ENCODE measurements at places on chromosomes 6 and 20.

DNA sequence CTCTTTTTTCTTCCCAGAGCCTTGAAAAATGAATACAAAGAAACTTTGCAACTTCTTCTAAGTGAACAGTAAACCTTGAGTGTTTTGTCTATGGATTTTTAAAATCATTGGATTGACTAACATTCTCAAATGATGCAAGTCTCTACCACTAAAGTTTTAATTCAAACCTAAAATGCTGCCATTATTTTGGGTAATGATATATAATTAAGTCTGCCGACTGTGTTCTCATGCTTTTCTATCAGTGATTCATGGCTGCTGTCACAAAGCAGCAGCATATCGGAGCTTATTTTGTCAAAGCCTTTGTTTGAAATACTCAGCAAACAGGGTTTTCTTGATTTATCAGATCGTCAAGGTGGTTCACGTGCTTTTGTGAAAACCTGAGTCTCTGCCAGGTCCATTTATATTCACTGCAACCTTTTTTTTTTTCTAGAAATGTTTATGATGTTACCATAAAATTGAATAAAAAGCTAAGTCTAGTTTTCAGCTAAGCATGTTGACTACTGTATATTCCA, 96.3 kb downstream of the GJA1 start:
- DNase-seq = no peak

- peak; percentile 19 for DNase-seq
Observed at GRCh38 chr20:63071541-63072181, 64.9 kb upstream of the BHLHE23 start.

- DNase-seq = no peak
Observed at GRCh38 chr20:48482790-48483189, 345.0 kb downstream of the PREX1 start.

GRCh38 chr6:18058429-18058828, 64.0 kb downstream of the NHLRC1 start:
- no peak for DNase-seq

DNA sequence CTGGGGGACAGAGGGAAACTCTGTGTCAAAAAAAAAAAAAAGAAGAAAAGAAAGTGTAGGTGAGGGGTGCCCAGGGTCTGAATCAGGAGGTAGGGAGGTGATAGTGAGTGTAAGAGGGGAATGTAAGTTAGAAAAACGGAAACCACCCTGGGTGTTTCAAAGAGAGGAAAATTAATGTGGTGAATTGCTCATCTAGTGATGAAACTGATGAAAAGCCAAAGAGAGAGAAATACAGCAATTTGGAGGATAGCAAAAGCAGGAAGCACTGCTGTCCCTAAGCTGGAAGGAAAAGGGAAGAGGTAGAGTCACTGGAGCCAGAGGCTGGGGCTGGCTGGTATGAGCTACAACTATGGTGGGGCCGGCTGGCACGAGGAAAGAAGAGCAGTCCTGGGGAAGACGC, 85.0 kb upstream of the CEP85L start:
- DNase-seq = peak; percentile 39

- DNase-seq = peak; percentile 87
Observed at GRCh38 chr20:37316116-37316774, 26.8 kb downstream of the MANBAL start.

DNA sequence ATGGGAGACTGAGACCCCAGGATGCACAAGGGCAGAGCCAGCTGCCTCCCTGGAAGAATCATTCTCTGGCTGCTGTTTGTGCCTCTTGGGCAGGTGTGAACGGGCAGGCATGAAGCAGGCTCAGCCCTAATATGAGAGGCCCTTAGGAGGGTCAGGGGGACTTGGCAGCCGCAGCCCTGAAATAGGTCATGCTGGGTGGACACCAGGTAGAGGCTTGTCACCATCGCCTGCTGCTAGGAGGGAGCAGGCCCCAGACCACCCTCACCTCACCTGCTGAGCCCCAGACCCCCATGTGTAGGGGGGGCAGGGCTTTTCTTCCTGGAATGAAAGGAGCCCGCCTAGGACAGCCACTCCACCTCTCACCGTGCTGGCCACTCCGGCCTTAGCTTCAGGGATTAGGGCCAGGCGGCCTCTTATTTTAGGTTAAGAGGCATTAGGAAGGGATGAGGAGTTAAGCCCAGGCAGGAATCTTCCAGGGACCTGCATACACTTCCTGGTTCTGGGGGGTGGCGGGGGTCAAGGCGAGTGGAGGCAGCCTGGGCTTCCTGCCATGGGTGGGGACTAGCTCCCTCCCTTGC, 92.4 kb downstream of the ASXL1 start:
- no peak for DNase-seq

DNA sequence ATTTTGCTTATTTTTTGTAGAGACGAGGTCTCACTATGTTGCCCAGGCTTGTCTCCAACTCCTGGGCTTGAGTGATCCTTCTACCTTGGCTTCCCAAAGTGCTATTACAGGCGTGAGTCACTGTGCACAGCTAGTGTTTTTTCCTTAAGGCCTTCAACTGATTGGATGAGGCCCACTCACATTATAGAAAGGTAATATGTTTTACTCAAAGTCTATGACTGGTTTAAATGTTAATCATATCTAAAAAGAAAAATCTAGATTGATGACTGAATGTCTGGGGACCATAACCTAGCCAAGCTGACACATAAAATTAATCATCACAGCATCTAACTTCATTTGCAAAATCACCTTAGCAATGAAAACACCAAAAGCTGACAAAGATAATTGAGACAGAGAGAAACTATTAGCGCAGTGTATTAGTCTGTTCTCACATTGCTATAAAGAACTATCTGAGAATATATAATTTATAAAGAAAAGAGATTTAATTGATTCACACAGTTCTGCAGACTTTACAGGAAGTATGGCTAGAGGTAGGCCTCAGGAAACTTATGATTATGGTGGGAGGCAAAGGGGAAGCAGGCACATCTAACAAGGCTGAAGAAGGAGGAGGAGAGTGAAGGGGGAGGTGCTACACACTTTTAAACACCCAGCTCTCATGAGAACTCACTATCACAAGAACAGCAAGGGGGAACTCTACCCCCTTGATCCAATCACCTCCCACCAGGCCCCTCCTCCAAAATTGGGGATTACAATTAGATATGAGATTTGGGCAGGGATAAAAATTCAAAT, 66.8 kb upstream of the ARHGAP18 start:
- DNase-seq = no peak

GRCh38 chr6:119240257-119241110, 109.1 kb downstream of the MAN1A1 start:
- DNase-seq = no peak

GRCh38 chr6:95686272-95686671, 108.9 kb downstream of the MANEA start:
- no peak for DNase-seq

DNA sequence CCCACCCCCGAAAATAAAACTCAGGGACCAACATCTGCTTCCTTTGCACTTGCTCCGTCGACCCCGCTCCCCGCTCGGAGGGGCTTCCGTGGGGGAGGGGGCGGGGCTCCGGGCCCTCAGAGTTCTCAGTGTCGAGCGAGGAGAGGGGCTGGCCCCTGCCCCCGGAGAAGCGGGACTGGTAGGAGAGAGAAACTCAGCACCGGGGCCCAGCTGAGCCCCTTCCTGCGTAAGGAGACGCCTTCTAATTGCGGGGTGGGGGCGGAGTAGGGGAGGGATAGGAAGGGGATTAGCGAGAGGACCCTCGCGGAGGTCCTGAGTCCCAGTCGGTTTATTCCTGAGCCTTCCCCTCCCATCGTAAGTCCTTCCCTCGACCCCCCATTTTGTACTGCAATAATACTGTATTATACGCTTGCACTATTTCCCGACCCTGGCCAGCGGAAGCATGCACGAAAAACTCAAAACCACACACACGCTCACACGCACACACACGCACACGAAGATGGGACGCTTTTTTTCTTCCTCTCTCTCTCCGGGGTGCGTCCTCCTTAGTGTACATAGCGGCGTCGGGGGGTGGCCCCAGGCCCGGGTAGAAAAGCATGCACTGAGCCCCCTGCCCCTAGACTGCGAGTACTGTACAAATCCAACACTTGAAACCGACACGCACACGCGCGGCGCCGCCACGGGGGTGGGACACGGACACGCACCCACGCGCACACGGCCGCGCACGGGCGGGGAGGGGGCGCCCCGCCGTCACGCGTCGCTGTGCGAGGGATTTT, 22.1 kb upstream of the SLC22A7 start:
- DNase-seq = no peak

GRCh38 chr6:57252975-57253374, 30.9 kb upstream of the RAB23 start:
- DNase-seq = no peak

DNA sequence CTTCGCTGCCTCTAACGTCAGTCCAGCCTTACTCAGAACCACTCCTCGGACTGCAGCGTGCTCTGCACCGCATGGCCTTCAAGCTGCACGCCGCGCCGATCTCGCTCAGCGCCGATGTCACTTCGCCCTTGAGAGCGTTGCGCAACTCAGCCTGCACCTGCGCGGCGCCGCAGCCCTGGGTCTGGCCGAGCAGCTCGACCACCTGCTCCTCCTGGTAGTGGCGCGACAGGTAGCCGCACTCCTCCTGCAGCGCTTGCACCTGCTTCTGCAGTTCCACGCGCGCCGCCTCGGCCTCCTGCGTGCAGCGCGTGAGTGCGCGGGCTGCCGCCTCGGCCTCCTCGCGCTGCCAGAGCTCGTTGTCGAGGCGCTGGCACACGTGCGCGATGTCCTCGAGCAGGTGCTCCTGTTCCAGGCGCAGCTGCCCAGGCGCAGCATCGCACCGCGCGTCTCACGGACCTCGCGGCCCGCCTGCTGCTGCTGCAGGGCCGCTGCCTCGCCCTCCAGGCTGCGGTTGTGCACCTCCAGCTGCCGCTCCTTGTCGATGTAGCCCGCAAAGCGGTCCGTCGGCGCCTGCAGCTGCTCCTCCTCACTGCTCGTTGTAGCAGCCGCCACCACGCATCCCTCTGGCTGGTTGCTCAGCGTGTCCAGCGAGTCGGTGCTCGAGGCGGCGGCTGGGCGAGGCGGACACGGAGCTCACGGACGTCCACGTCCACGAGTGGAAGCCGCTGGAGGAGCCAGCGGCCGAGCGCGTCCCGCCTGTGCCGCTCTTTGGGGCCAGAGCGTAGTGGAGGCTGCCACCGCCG, 380.6 kb upstream of the CHD6 start:
- DNase-seq = no peak

DNA sequence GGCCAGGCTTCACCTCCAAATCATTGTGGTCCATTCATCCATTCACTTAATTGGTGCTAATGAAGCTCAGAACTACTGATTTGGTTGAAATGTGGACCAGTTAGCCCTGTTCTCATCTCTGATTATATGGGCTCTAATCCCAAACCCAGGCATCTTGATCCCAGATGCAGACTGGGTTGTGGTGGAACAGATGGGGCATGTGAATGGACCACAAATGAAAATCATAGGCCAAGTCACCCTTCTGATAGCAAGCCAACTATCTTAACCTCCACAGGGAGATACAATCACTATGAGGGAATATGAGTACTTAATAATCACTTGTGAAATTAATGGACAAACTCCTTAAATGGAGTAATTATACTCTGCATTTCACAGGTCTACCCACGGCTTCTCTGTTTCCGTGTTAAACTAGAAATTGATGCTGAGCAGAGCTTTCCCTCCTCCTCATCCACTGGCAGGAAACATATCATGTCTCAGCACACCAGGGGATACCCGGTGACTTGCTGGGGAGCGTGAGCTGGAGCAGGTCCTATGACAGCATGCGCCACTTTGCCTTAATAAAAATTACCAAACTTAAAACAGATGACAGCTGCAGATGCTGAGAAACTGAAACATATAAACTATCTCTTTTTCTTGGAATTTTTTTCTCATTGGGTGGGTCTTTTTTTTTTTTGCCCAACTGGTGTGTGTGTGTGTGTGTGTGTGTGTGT, 108.8 kb upstream of the HEY2 start:
- DNase-seq = no peak

- DNase-seq = no peak
Observed at GRCh38 chr6:54426995-54427394, 118.8 kb downstream of the TINAG start.

- peak; percentile 87 for DNase-seq
Observed at GRCh38 chr20:34578025-34578424, 19.5 kb downstream of the MAP1LC3A start.

DNA sequence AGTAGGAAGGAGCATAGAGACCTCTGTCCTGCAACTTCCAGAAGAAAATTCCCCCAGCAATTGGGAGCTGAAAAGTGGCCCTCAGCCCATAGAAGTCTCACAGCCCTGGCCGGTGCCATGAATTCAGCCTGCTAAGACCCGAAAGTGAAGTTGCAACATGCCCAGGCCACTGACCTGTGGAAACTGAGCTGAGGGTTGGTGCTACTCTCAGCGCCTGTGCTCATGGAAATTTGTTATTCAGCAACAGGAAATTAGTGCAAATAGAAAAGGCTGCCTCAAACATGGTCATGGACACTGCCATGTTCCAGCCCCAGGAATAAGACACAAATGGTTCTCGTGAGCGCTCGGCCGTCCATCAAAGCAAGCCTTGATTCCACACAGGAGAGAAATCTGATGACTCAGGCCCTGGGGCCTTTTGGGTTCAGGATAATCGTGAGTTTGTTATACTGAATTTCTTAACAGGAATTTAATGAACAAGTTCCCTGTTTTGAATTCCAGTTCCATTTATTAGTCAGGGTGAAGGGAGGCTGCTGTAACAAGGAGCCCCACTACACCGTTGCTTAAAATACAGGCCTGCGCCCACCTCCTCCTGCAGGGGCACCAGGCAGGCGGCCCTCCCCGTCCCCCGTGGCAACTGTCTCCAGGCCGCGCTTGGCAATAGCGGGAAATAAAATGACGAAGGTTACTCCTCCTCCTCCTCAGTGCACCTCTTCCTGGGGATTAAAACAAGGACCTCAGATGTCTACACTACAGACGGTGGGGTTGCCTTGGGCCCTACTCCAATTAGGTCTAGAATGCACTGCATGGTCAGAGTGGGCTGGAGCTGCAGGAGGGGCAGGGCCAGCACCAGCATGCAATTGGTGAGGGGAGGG, 152.9 kb downstream of the ERMARD start:
- no peak for DNase-seq

DNA sequence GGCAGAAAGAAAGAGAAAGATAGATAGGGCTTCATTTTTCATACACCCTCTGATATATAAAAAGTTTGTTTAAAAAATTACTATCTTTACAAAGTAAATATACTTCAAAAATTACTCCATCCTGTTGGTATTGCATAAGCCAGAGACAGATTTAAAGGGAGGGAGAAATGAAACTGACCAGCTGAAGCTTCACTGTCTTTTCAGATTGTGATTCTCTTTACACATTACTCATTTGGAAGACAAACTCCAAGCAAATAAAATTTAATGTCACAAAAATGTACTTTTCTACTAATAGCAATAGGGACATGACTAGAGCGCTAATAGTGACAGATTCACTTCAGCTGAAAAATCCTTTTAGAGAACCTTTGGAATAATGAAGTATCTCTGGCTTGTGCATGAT, 38.6 kb upstream of the MARCKS start:
- peak; percentile 80 for DNase-seq

- peak; percentile 68 for DNase-seq
Observed at GRCh38 chr20:50472693-50473664, 37.2 kb upstream of the PTPN1 start.
